Common myeloid progenitor, CD34-positive (primary cell): ENCODE measurements at places on chromosomes 11 and 22.

- peak; percentile 30 for DNase-seq
- no peak overlapping the region for H3K27ac ChIP-seq
- H3K4me1 ChIP-seq, result no peaks in the 10 kb centered on the region
- no peaks in the 10 kb centered on the region for H3K27me3 ChIP-seq
- no peak overlapping the region for H3K4me3 ChIP-seq
- no peaks in the 10 kb centered on the region for H3K36me3 ChIP-seq
Observed at GRCh38 chr11:21658654-21659193, 534.2 kb upstream of the ANO5 start.

- no peak overlapping the region for H3K4me3 ChIP-seq
- no peaks in the 10 kb centered on the region for H3K36me3 ChIP-seq
- H3K27me3 ChIP-seq, result no peaks in the 10 kb centered on the region
Observed at GRCh38 chr11:134347441-134347840, 15.7 kb downstream of the GLB1L2 start.

- H3K27me3 ChIP-seq, result no peaks in the 10 kb centered on the region
- no peak overlapping the region for H3K27ac ChIP-seq
- DNase-seq, result no peak
- H3K4me1 ChIP-seq, result no peaks in the 10 kb centered on the region
- H3K36me3 ChIP-seq, result no peaks in the 10 kb centered on the region
Observed at GRCh38 chr22:36435516-36436415, 45.7 kb downstream of the TXN2 start.

DNA sequence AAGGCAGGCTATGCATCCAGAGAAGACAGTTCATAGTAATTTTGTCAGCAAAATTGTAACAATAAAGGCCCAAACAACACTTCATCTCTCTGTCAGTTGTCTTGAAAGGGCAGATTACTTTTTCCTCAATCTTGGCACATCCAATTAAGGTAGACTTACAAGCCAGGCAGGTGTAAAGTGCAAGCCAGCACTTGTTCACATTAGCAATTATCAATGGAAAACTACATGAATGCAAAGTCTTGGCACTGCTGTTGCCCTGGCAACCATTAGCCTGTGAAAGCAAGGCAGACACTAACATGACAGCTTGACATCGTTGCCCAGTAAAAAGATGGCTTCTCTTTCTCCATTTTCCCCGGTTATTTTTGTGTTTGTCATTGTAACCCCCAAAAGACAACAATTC, 677.2 kb upstream of the TENM4 start:
- H3K27ac ChIP-seq, result no peak overlapping the region
- H3K4me3 ChIP-seq, result no peak overlapping the region
- no peaks in the 10 kb centered on the region for H3K27me3 ChIP-seq
- no peak for DNase-seq
- no peaks in the 10 kb centered on the region for H3K36me3 ChIP-seq
- H3K4me1 ChIP-seq, result no peaks in the 10 kb centered on the region

DNA sequence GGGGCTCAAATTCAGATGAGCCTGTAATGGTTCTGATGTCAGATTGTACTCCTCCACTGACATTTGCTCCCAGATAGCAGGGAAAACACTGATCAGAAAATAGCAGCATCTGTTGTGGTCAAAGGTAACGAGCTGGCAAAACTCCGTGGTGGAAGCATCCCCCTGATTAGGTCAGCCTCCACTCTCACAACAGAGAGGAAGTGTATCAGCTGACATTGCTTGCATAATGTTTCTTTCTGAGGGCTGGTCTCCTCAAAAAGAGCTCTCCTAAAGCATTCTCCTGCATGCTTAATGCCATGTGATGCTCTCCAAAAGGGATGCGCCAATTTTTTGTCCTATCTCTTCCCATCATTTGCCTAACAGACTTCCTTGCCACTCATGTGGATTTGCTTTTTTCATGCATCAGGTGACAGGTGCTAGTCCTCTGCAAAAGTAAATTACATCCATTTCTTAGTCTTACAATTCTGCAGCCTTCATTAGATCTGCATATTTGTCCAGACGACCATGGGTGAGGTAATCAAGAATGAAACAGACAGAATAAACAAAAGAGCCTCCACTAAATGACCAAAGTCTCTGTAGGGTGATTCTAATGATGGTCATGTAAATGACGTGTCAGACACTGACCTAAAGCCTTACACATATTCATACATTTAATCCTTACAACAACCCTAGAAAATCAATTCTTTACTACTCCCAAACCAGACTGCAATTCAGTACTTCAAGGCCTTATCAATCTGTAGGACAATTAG, 6.4 kb upstream of the TENM4 start:
- no peaks in the 10 kb centered on the region for H3K36me3 ChIP-seq
- H3K27ac ChIP-seq, result no peak overlapping the region
- DNase-seq, result no peak
- no peaks in the 10 kb centered on the region for H3K4me1 ChIP-seq

GRCh38 chr11:122232985-122233384, 117.0 kb upstream of the BLID start:
- H3K36me3 ChIP-seq, result no peaks in the 10 kb centered on the region
- no peak for DNase-seq
- no peak overlapping the region for H3K27ac ChIP-seq
- H3K4me1 ChIP-seq, result peaks cover 10% of the 10 kb centered on the region
- H3K27me3 ChIP-seq, result no peaks in the 10 kb centered on the region
